Cerebellar nuclear complex (tissue), 1 donor: ENCODE measurements at places on chromosomes 1 and 21.

DNA sequence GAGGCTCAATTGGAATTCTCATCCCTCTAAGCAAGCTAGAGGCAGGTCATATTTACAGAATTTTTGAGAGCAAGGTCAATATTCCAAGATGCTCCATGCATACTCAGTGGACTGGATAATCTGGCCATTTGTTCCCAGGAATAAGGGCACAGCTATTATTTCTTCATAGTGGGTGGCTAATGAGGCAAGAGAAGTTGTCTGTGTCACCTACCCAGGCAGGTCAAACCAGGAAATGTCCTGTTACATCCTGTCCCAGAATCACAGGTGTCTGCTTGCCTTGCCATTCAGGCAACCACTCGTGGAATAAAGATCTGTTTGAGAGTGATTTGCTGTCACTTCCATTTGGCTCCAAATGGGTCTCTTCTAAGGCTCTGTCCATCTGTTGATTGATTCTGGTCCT lies 85.2 kb upstream of the ZP4 start:
- no peak for DNase-seq

- no peak for DNase-seq
Observed at GRCh38 chr1:116671912-116672311, 4.4 kb upstream of the IGSF3 start.

- no peak for DNase-seq
Observed at GRCh38 chr1:20507248-20507563, 745 bp downstream of the MUL1 start.

GRCh38 chr1:113307771-113308445 lies 82.4 kb upstream of the MAGI3 start:
- DNase-seq, result no peak

GRCh38 chr1:165073185-165074007 lies 283.1 kb downstream of the LMX1A start:
- DNase-seq, result no peak

DNA sequence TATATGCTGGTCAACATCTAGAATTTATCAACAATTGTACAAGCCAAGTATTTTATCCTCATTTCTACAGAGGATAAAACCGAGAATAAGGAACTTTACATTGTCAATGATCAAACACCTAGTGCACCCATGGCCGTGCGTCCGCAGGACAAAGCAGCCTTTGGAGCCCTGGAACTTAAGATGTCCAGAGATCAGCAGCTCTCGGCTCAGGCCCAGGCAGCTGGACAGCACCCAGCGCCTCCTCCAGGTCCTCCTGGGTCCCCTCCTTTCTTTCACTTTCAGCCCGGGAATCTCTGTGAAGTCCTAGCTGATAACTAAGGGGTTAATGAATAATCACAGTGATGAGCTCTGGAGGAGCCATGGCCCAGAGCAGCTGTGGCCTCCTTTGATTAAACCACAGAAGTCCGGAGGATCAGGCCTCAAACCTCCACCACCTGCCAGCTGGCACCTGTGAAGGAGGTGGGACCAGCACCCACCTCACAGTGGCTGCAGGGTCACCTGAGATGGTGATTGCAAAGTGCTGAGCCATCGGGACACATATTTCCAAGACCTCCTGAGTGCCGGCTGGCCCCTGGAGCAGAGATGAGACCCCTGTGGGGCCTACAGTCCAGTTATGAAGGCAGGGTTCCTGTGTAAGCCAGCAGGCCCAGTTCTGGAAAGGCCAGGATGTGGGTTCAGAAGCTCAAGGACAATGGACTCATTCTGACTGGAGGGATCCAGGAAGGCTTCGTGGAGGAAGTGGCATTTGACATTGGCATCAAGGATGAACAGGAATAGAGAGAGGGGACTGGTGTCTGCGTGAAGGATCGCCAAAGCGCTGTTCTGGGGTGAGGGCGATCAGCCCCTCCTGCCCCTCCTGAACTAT lies 11.6 kb upstream of the SAMD11 start:
- no peak for DNase-seq

DNA sequence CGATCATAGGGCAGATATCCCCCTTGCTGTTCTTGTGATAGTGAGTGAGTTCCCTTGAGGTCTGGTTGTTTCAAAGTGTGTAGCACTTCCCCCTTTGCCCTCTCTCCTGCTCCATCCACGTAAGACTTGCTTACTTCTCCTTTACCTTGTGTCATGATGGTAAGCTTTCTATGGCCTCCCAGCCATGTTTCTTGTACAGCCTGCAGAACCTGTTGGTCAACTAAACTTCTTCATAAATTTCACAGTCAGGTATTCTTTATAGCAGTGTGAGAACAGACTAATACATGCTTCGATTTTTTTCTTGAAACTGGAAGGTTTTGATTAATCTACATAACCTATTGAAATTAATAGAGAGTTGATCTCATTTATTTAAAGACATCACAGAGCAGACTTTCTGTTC lies 302.5 kb upstream of the PBX1 start:
- DNase-seq, result no peak

DNA sequence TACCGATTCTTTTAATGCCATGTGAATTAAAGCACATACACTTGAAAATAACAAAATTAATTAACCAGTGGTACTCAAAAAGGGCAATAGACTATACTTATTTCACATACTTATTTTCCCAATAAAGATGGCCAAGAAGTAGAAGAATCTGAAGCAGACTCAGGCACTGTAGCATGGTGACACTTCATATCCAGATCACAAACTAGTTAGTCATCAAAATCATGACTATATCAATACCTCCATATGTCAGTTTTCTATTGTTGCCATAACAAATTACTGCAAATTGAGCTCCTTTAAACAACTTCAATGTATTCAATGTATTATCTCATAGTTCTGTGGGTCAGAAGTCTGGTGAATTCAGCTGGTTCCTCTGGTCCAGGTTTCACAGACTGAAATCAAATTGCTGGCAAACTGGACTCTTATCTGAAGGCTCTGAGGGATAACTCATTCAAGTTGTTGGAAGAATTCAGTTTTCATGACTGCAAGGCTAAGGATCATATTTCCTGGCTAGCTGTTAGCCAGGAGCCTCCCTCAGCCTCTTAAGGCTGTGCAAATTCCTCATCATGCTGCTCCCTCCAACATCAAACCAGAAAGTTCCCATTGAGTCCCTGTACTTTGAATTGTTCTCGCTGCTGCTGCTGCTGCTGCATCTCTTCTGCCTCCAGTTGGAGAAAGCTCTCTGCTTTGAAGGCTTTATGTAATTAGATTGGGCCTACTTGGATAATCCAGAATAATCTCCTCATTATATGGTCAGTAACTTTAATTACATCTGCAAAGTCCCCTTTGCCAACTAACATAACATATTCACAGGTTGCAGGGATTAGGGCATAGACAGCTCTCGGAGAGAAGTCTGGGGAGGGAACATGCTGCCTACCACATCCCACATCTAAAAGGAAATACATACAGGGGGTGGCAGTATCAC lies 91.5 kb downstream of the MRPL39 start:
- no peak for DNase-seq

GRCh38 chr1:44460107-44460882 lies 55.2 kb downstream of the RNF220 start:
- DNase-seq, result no peak

DNA sequence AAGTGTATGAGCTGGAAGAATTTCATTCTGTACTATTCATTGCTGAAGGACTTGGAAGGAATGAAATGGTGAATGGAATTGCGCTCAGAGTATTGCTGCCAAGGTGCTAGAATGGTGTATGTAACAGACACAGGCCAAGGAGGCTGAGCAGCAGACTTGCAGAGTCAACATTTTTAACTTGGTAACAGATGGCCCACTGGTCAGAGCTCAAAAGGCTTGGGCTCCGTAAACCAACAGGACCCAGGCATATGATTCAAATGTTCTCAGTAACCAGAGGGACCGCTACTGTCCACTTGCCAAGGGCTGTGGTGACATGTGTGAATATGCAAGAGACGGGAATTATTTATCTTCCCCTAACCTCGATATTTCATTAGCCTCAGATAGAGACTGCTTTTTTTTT lies 28.8 kb upstream of the PTGFRN start:
- DNase-seq, result no peak

- DNase-seq, result no peak
Observed at GRCh38 chr1:223708001-223708359, 4.4 kb upstream of the CAPN2 start.

- DNase-seq, result no peak
Observed at GRCh38 chr1:86887479-86888162, 26.3 kb downstream of the SELENOF start.

GRCh38 chr1:98157524-98158313 lies 236.9 kb upstream of the DPYD start:
- no peak for DNase-seq

- no peak for DNase-seq
Observed at GRCh38 chr1:101013776-101014175, 11.8 kb downstream of the DPH5 start.

DNA sequence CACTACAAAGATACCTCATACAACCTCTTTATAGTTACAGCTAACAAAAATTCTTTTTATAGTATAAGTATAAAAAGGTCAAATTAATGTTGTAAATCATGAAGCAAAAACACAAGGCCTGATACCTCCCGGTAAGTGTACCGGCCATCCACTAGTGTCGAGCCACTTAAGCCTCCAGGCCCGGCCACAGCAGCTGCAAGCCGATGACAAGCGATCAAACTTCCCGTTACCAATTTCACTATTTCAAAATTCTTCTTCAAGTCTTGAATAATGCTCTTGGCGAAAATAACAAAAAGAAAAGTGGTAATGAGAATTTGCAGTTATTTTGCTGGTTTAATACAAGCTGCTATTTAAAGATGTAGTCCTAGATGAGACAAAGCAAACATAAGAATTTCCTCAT lies 67.6 kb downstream of the USP24 start:
- DNase-seq, result no peak

GRCh38 chr1:225137976-225138375 lies 208.5 kb downstream of the DNAH14 start:
- DNase-seq, result no peak

GRCh38 chr1:227756172-227756959 lies 21.1 kb downstream of the SNAP47 start:
- DNase-seq, result no peak

DNA sequence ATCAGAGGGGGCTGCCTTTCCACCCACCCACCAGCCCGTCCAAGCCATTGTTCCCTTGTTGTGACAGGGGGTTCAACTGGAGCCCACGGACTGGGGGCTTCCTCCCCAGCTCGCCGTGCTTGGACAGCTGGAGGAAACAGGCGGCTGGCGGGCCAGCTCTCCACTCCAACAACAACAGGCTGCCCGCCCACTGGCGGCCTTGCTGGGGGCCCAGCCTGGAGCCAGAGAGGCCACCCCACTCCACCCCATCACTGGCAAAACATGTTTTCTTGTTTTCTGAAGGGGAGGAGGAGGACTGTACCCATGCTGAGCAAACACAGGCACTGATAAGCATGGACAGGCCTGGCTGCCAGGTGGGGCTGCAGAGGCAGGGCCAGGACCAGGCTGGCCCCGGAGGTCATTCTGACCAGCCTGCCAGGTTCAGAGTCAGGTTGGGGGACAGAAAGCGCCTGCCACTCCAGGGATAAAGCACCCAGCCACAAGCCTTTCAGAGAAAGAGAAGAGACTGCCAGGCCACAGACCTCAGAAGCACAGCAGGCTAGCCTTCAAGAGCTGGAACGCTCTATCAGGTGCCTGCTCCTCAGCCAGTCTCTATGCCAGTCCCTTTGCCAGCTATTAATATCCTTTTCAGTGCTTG lies 32.8 kb downstream of the GJA4 start:
- DNase-seq, result no peak

GRCh38 chr21:33908760-33909159 lies 6.8 kb downstream of the ATP5PO start:
- DNase-seq, result no peak

DNA sequence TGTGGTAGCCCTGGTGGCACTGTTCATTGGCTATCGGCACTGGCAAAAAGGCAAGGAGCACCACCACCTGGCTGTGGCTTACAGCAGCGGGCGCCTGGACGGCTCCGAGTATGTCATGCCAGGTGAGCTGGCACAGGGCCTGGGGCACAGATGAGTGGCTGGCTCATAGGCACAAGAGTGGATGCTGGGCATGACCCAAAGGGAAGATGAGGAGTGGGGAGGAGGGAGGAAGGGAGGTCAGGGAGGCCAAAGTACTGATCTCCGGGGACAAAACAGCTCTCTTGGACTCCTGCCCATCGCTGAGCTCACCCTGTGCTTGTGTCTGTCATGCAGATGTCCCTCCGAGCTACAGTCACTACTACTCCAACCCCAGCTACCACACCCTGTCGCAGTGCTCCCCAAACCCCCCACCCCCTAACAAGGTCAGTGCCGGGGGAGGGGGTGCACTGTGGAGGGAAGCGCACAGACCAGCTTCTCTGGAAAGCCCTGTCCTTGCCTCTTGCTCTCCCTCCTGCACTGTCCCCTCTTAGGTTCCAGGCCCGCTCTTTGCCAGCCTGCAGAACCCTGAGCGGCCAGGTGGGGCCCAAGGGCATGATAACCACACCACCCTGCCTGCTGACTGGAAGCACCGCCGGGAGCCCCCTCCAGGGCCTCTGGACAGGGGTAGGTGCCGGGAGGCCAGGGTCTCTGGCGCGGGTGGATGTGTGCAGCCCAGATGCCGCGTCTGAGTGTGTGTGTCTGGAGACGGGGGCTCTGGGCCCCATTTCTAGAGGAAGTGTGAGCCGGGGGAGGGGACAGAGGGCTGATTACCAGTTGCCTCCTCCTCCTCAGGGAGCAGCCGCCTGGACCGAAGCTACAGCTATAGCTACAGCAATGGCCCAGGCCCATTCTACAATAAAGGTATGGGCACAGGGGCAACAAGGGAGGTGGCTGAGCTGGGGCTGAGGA lies 7.3 kb upstream of the LRRC71 start:
- DNase-seq, result no peak

DNA sequence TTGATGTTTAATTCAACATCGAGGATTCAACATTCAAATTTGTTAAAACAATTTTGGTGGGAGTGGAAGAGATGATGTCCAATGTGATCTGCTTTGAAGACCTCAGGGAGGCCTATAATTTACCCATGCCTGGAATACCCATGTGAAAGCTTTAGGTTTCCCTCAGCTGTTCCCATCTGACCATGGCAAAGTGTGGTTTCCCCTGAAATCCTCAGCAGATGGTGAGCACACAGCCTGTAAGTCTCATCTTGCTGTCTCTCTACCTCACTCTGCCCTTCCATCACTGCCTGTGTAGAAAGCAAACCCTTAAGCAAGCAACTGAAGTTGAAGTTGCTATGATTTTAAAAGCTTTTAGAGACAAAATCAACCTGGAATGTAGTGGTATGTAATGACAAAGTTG lies 80.1 kb upstream of the ATF3 start:
- no peak for DNase-seq

- DNase-seq, result no peak
Observed at GRCh38 chr1:183945428-183946319, 91.9 kb downstream of the COLGALT2 start.

DNA sequence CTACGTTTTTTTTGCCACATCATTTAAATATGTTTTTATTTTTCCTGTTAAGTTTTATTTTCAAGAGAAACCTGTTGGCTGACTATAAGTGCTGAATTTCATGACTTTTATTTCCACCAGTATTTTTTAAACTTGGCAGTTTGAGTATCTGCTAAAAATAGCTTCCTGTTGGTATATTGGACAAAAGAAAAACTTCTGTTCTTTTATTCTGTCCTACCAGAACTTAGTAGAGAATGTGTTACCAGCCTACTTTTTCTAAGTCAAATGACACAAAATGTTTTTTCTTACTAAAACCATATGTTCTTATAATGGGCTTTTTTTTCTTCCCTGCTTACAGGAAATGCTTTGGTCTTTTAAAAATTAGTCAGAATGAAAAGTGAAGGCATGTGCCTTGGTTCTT lies 7.6 kb downstream of the DR1 start:
- no peak for DNase-seq
